ENCODE measurements at places on chromosomes 6 and 20. TPM values are rescaled to one million over a fixed set of nuclear protein-coding genes. Genes with fewer than 3 reads are reported as not detected.

DNA sequence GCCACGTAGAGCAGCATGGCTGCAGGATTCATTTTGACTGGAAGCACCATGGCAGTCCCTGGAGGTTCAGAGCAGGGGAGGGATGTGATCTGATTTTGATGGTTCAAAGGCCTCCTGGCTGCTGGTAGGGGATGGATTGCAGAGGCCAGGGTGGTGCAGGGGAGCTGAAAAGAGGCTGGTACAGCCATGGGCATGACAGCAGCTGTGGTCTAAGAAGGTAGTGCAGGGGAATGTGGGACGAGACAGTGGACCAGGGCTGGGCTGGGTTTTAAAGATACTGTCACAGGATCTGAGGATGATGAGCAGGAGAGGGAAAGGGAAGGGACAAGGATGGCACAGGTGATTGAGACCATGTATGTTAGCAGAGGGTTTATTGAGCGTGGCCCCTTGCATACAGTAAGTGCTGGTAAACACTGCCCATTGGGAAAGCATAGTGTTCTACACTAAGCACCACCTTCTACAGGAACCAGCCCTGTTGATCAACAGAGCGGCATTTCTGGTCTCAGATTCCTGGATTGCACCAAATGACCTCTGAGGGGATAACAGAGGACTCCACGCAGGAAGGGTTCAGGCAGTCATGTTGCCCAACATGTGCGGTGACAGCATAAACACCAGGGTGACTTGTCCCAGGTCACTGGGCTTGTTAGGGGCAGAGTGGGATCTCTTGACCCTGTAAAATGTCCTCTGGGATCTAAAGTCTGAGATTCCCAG is 14.5 kb upstream of the SIRPA start:
- ATAC-seq = peak; percentile 39
- peaks cover 52% of the 10 kb centered on the region for H3K27me3 ChIP-seq
- H3K36me3 ChIP-seq = no peaks in the 10 kb centered on the region
- no peaks in the 10 kb centered on the region for H3K4me1 ChIP-seq
- H3K4me3 ChIP-seq = no peak overlapping the region

DNA sequence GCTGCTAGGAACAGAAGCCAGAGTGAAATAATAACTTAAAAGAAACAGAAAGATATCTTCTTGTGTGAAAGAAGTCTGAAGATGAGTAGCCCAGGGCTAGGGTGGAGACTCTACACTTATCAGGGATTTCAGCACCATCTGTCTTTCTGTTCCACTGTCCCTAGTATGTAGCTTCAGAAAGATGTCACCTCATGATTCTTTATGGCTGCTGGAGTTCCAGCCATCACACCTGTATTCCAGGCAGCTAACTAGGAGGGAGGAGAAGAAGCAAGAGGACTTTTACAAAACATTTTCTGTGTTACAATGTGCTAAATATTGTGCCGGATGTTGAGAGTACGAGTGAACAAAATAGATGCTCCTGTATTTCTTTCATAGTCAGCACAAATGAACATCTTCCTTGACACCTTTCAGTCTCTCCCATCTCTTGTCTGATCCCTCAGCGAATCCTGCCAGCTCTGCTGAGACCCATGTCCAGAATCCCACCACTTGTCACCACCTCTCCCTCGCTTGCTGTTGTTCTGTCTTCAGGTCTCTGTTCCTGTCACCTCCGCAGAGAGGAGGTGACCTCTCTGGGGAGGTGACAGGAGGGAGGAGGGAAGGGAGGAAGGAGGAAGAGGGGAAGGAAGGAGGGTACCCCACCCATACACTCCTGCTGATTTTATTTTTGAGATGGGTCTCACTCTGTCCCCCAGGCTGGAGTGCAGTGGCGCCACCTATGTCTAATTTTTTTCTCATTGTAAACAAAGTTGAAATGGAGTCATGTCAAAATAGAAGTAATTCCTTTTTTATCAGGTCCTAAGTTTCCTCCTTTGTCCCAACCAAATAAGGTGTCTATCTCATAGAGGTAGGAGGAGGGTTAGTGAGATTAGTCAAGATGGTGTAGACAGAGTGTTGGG is 188.9 kb downstream of the TFAP2C start:
- H3K27me3 ChIP-seq = peaks cover 56% of the 10 kb centered on the region
- H3K36me3 ChIP-seq = no peaks in the 10 kb centered on the region
- H3K4me1 ChIP-seq = no peaks in the 10 kb centered on the region
- no peak for ATAC-seq
- H3K4me3 ChIP-seq = no peak overlapping the region
- H3K27ac ChIP-seq = no peak overlapping the region

DNA sequence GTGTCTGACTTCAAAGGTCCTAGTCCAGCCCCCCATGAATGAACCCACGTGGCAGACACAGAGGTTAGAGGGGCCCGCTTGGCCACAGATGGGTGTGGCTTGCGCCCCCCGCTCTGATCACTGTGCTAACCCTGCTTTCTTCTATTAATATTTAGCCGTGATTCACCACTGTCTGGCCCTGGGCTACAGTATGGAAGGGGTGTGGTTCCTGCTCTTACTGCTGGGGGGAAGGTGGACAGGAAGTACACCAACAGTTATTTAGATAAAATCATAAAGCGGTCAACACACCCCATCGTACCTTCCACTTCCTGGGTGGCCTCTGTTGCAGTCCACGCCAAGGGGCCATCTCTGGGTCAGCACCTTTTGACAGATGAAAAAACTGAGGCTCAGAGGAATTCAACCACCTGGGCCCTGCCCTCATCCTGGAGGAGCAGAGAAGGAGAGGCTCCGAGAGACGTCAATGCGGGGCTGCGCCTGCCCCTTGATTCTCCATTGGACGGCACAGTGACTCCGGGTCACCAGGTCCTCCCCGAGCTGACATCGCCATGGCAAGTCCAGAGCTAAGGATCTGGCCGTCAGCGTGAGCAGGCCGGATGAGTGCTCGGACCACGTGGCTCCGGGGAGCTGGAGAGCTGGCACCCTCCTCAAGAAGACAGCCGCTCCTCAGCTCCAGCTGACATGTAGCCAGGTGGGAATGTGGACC is 206.3 kb downstream of the PREX1 start:
- no peak overlapping the region for H3K4me3 ChIP-seq
- H3K4me1 ChIP-seq = peaks cover 24% of the 10 kb centered on the region
- no peak for ATAC-seq
- peak overlapping the region; percentile 65 for H3K27ac ChIP-seq
- H3K27me3 ChIP-seq = no peaks in the 10 kb centered on the region
- H3K36me3 ChIP-seq = peaks cover 28% of the 10 kb centered on the region

Gene HTR1E
- 0.93 TPM for total RNA-seq

DNA sequence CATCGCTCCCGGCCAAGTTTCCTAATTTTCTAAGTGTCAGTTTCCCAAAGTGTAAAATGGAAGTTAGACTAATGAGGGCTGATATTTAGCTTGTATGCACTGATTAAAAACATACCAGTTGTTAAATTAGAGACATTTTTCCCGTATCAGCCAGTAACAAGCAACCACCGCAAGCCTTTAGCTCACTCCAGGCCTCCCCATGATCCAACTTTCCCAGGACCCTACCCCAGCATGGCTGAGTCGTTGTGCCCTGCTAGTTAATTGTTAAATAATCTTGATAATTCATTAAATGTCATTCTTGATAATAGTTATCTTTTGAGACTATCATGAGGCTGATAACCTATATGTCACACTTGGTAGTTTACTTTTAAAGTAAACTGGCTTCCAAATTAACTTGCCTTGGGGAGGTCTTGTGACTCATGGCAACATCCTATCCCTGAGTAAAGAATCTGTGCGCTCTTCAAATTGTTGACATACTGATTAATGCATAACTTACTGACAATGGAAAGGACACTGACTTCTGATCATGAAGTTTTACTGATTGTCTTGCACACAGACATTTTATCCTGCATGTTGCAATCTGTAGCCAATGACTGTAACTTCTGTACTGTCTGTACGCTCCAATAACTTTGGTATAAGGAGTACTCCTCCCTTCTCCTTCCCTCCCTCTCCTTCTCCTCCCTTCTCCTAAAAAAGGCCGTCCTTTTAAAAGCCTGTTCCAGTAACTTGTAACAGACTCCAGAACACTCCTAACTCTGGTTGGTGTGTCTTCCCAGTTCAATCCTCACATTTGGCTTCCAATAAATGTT is 6.3 kb upstream of the GTF3C6 start:
- no peaks in the 10 kb centered on the region for H3K27me3 ChIP-seq
- peaks cover 7% of the 10 kb centered on the region for H3K4me1 ChIP-seq
- no peak overlapping the region for H3K27ac ChIP-seq
- H3K36me3 ChIP-seq = no peaks in the 10 kb centered on the region
- ATAC-seq = no peak

- peaks cover 28% of the 10 kb centered on the region for H3K36me3 ChIP-seq
- H3K27me3 ChIP-seq = no peaks in the 10 kb centered on the region
- ATAC-seq = no peak
- no peaks in the 10 kb centered on the region for H3K4me1 ChIP-seq
- no peak overlapping the region for H3K27ac ChIP-seq
Observed at GRCh38 chr6:29948277-29948676, 5.9 kb downstream of the HLA-A start.

DNA sequence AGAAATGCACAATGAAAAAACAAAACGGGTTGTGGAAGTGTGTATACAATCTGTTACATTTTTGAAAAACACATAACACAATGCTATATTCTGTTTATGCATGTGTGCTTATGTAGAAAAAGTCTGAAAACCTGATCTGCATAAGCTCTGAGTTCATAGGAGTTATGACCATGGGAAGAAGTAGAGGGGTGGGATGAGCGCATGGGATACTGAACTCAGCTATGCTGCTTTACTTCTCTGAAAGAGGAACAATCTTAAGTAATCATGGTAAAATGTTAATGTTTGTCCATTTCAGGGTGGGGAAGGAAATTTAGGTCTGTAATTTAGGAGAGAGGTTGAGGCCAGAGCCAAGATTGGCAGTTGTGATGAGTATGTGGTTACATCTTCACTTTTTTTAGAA is 126.8 kb downstream of the MTHFD1L start:
- no peaks in the 10 kb centered on the region for H3K4me1 ChIP-seq
- ATAC-seq = no peak
- H3K27ac ChIP-seq = no peak overlapping the region
- H3K27me3 ChIP-seq = no peaks in the 10 kb centered on the region
- H3K4me3 ChIP-seq = no peak overlapping the region
- no peaks in the 10 kb centered on the region for H3K36me3 ChIP-seq

GRCh38 chr6:75149240-75149639 is 56.6 kb downstream of the COL12A1 start:
- peaks cover 3% of the 10 kb centered on the region for H3K36me3 ChIP-seq
- H3K27me3 ChIP-seq = no peaks in the 10 kb centered on the region
- H3K4me3 ChIP-seq = no peak overlapping the region
- H3K27ac ChIP-seq = no peak overlapping the region
- H3K4me1 ChIP-seq = peaks cover 25% of the 10 kb centered on the region

Gene OR12D1
- total RNA-seq = not detected

Gene POU5F1
- total RNA-seq = 3.4 TPM

GRCh38 chr20:30811885-30812671 is 445.4 kb upstream of the DEFB115 start:
- peak; percentile 48 for ATAC-seq
- peaks cover 51% of the 10 kb centered on the region for H3K27me3 ChIP-seq
- H3K36me3 ChIP-seq = no peaks in the 10 kb centered on the region
- H3K4me1 ChIP-seq = peaks cover 7% of the 10 kb centered on the region
- no peak overlapping the region for H3K27ac ChIP-seq
